ENCODE measurements at places on chromosomes 7 and 10.

GRCh38 chr10:115384665-115385064 lies 291.5 kb downstream of the ATRNL1 start:
- DNase-seq = no peak

- DNase-seq = no peak
Measured at GRCh38 chr10:116765648-116766081, 23.3 kb upstream of the HSPA12A start.

DNA sequence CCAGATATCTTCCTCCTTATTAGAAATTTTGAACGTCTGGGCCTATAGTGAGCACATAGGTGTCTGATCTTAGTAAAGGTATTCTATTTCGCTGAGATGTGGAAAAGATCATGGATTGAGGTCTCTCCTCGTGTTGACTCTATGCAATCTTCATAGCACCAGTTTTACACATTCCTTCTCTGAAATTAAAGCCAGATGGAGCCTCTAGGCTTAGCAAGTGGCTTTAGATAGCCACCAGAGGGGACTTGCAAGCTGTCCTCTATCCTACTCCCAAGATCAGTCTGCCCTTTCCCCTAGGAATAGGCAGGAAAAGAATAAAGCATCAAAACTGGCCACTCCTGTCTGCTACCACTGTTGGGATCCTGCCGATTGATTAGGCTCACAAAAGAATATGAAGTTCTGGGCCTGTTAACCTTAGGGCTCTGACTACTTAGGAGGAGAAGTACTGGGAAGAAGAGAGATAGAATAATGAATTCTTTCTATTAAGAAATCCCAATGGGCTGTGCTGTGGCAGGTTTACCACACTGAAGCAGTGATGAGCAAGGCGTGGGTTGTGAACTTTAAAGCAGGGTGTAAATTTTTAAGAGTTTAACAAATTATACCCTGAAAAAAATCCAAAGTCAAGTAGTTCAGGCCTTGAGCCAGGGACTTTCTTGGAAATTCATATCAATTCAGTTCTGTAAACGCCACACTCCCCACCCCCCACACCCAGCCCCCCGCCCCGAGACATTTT lies 2.2 kb upstream of the STRIP2 start:
- no peak for DNase-seq

GRCh38 chr7:47100148-47100816 lies 481.6 kb downstream of the TNS3 start:
- DNase-seq = no peak

DNA sequence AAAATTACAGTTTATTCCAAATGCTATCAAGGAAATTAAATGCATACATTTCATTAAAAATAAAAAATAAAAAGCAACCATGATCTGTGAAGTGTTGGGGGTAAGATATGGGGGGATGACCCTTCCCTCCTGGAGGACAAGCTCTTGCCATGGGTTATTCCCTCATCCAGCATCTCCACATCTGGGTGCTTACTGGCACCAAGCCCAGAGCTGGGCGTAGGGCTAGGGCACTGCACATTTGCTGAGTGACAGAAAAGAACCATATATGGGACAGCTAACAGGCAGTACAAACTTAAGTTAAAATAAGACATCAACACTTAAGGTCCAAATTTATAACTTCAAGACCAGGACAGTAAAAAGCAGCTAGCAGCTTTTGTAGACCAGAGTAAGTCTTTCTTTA lies 10.2 kb downstream of the CCDC6 start:
- DNase-seq = no peak

DNA sequence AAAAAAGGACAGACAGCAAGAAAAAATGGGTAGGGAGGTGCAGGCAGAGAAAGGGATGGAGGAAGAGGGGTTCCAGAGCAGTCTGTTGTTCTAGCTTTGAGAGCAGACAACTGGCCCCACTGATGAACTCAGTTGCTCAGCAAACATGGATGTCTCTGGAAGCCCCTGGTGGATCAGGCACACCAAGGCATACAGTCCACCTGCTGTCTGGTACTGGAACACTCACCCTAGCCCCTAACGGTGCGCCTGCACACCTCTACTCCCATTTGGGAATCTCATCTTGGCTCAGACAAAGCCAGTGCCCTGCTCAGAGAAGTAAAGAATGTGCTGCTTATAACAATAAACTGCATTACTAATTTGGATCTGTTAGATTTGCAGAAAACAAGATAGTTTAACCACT lies 7.7 kb downstream of the MACROH2A2 start:
- DNase-seq = no peak

GRCh38 chr7:142033154-142033553 lies 37.5 kb downstream of the MGAM start:
- DNase-seq = no peak

DNA sequence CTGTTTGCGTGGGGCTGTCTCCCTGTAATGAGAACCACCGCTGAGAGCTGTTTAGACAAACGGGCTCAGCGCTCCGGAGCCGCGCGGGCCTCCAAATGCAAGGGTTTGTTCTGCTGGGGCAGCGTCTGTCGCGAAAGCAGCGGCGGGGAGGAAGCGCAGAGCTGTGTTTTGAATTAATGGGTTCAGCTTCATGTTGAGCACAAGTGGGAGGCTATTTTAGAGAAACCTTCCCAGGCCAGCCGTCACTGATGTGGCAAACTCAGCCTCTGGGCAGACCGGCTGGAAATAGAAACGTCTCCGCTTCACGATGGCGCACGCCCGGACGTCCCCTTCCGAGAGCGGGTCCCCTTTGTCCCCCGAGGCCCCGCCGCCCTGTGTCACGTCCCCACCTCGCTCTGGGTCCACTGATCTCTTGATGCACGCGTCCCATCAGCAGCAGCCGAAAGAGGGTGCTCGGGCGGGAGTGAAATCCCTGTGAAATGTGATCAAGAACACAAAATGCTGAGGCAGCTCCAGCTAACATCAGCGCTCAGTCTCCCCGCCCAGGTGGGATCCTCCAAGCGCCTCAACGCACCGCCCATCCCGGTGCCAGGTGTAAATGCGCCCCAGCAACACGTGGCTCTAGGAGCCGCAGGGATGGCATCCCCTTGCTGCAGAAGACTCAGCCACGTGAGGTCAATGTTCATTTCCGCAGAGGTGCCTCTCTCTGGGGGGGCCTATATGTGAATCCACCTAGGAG lies 44.9 kb downstream of the BAMBI start:
- DNase-seq = no peak

- DNase-seq = no peak
Measured at GRCh38 chr10:58955615-58956014, 220.8 kb upstream of the PHYHIPL start.

DNA sequence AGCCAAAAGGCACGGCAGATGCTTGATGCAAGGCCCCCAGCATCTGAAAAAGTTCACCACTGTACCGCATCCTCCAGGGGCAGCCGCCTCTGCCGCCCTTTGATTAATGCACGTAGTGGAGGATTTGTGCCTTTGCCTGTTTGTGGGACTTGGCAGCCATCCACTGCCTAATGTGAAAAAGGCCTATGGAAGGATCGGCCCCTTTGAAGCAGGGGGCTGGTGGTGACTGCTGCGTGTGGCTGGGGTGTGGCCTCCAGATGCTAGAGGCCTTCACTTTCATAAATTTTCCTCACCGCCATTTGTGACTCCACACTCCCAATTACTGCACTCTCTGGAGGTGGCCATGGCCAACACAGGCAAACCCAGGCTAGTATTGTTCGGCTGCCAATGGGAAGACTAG lies 226.0 kb downstream of the BMPER start:
- no peak for DNase-seq

- DNase-seq = no peak
Measured at GRCh38 chr7:133511252-133511651, 258.4 kb downstream of the EXOC4 start.

DNA sequence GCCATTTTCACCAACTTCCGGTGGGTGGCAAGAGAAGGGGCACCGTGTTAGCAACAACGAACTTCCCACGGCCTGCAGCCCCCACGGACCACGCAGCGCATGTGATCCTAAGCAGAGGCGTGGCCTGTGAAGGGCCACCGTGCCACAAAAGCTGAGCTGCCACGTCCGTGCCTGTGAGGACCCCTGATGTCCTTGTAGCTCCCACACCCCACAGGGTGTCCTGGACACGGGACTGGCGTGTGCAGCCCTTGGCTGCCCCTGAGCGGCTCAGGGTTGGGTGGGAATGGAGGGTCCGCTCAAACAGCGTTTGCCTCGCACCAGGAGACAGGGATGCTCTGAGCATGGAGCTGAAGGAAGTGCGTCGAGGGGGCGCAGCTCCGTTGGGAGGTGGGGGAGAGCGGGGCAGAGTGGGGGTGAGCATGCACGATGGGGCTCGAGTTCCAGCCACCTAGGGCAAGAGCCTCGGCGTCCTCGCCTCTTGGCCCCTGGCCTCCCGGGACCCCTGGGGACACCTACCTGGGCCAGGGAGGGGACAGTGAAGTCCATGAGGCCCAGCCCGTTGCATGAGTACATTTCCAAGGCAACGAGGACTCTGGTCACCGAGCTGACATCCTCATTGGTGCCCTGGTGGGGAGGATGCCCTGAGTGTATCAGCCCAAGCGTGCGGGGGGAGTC lies 33.6 kb downstream of the CFAP46 start:
- no peak for DNase-seq

DNA sequence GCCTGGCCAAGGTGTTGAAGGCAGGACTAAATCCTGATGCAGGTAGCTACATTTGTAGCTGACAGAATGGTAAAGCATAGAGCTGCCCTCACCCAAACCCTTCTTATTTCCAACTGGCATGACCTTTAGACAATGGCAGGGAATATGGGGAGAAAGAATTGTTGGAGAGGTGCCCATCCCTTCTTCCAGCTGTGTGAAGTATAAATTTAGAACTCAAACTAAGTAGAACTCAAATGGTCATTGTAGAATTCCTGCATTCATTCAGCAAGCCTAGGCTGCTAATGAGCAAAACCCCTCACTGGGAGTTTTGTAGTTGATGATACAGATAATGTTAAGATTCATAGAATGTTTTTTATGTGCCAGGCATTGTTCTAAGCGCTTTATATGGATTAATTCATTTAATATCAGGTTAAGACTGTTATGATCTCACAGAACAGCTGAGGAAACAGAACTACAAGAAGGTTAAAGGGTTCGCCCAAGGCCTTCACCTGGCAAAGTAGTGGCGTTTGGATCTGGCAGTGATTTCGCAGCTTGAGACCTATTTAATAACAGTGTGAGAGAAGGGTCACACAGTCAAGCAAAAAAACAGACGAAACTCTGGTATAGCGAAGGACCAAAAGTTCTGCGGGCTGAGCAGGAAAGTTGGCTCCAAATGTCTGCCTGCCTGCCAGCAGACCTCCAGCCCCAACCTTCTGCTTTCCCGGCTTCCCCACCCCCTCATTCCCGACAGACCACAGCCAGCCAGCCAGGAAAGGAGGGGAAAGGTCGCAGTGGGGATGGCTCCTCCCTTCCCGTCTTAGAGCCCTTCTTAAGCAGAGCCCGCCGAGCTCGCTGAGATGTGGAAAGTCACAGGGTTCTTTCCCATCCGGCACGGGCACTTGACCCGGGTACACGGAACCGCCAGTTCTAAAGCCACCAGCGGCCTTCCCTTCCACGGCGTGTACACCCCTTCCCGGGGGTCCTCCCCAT lies 1.6 kb upstream of the HILPDA start:
- DNase-seq = no peak

GRCh38 chr7:13982940-13983677 lies 6.4 kb downstream of the ETV1 start:
- no peak for DNase-seq

DNA sequence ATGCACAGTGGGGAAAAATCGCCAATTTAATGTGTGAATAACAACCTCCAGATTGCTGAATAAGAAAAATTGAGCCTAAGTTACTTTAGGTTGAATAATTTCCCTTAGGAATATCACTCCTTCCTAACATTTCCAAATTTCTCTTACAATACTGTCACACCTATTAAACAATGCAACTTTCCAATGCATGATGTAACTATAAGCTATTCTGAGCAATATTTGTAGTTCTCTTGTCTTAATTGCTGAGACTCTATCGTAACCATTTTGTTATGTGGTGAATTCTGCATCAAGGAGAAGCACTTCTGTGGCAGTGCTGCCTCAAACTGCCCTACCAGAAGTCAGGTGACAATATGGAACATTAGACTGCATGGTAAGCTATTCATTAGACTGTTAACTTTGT lies 386.7 kb upstream of the LRRN3 start:
- DNase-seq = no peak

GRCh38 chr7:17962652-17963051 lies 22.4 kb upstream of the SNX13 start:
- no peak for DNase-seq

DNA sequence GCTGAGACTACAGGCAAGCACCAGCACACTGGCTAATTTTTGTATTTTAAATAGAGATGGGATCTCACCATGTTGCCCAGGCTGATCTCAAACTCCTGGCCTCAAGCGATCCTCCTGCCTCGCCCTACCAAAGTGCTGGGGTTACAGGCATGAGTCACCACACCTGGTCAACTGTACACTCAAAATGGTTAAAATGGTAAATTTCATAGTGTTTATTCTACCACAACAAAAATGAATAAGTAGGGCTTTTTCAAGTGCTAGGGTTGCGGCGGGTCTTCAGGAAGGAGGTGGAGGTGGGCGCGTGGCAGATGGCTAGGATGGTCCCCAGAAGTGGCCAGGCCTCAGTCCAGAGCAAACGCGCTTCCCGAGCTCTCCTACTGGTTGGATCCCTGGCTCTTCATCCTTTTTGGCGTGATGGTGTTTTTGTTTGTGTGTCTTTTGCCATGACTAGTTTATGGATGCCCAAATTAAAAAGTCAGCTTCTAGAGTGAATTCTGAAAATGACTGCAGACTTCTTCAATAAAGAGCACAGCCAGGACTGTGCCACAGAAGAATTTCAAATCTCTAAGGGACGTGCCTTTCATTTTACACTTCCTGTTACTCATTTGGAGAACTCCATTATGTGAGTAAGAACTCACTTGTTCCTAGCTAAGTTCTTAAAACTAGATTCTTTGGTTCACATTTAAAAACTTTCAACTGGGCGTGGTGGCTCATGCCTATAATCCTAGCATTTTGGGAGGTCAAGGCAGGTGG lies 73.9 kb downstream of the TMEM130 start:
- no peak for DNase-seq

GRCh38 chr10:132606536-132607316 lies 69.1 kb downstream of the INPP5A start:
- DNase-seq = no peak

- no peak for DNase-seq
Measured at GRCh38 chr10:74929197-74929596, 102.8 kb downstream of the KAT6B start.

Data from activated CD8-positive, alpha-beta memory T cell treated with anti-CD3 and anti-CD28 coated beads for 1 hour (primary cell).